ENCODE measurements at places on chromosomes 1 and 21.

GRCh38 chr1:32208891-32209328 is at the start of gene DCDC2B:
Gene DCDC2B (plus strand): TSS chr1:32209089. CDS start chr1:32209094, 5 bp downstream.
- no peak for DNase-seq

- peak; percentile 20 for DNase-seq
These were observed 64.8 kb downstream of the DNTTIP2 start for GRCh38 chr1:93814059-93814794.

GRCh38 chr1:46184920-46185658 is 8.8 kb upstream of the P3R3URF start:
- DNase-seq: no peak

DNA sequence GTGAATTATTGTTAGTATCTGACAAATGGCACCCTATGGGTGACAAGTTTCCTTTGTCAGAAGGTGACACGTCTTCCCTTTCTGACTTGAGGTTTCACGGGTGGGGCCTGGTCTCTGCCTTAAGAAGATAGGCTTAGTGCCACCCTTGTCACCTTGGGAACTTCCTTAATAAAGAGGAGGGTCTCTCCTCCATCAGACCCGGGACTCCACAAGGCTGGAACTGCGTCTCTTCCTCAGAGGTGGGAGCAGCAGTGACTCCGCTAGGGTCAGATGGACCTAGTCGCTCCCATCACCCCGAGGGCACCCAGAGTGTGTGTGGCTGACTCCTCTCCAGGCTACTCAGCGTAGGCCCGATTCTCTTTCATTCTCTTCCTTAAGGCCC is 774 bp upstream of the WDTC1 start:
- peak; percentile 1 for DNase-seq

DNA sequence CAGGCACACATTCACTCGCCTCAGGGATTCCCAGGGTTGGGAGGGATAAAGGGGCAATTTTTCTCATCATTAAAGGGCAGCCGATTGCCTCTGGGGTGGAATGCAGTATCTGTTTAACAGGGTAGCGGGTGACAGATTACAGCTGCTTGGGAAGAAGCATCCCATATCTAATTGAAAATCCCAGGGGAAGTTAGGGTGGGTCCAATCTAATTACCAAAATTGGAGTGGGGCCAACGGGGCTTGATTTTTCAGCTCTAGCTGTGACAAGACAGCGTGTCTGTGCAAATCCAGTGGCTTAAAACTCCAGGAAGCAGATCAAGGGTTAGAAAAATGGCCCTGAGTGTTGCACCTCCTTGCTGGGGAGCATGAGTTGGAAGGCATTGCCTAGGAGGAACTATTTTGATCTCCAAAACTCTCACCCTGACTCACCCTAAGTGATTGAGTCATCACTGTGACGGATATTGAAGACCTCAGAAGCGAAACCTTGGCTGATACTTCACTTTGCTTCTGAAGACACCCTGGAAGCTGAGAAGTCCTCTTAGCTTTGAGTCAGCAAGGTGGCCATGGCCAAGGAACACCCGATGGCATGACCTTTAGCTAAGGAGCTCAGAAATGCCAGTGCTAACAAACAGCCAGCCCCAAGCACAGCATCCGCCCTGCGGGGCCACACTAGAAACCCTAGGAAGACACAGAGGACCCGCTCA is 46.0 kb downstream of the GRHL3 start:
- DNase-seq: no peak

DNA sequence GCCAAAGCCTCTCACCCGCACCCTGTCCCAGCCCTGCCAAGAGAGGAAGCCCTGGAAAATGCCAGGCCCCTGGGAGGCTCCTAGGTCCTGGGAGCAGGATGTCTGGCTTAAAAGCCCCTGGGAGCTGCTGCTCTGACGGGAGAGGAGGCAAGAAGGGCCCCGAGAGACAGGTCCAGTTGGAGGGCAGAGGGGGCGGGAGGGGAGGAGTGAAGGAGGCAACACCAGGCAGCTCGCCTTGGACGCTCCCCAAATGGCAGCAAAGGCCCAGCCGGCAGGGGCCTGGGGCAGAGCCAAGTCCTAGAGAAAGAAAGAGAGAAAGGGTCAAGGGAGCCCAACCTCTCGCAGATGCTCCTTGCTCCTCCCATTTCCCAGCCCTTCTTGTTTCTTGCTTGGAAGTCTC is 6.8 kb downstream of the ETV3L start:
- no peak for DNase-seq

DNA sequence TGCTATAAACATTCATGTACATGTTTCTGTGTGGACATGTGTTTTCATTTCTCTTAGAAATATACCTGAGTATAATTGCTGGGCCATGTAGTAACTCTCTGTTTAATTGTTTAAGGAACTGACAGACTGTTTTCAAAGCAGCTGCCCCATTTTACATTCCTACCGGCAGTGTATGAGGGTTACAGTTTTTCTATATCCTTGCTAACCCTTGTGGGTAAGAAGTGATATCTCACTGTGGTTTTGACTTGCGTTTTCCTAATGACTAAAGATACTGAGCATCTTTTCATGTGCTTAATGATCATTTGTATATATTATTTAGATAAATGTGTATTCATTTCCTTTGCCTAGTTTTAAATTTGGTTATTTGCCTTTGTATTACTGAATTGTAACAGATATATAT is 81.7 kb downstream of the DNM3 start:
- DNase-seq: no peak

- no peak for DNase-seq
These were observed 71.7 kb downstream of the EDEM3 start for GRCh38 chr1:184682956-184683355.

DNA sequence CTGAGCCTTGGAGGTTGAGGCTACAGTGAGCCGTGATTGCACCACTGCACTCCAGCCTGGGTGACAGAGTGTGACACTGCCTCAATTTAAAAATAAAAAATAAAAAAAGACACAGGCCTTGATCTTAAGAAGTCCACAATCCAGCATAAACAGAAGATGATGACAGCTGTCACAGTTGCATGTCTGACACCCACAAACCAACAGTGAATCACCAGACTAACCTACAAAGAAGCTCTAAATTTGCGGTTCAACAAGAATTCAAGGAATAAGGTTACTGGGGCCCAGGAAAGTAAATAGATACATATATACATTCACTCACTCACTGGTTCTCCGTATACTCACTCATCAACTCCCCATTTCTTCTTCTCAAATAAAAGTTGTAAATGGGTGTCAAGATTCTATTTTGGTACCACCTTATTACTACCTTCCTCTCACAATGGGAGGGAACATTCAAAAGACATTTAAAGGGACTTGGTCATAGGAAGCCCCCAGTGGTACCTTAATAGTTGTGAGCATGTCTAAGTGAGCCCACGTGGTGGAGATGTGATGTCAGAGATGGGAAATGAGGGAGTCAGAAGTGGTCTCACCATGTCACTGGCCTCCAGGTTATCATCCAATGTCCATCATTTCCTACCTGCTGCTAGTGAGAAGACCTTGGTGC is 66.9 kb upstream of the PRDX6 start:
- DNase-seq: no peak

- no peak for DNase-seq
These were observed 16.6 kb downstream of the NPL start for GRCh38 chr1:182806015-182806678.

DNA sequence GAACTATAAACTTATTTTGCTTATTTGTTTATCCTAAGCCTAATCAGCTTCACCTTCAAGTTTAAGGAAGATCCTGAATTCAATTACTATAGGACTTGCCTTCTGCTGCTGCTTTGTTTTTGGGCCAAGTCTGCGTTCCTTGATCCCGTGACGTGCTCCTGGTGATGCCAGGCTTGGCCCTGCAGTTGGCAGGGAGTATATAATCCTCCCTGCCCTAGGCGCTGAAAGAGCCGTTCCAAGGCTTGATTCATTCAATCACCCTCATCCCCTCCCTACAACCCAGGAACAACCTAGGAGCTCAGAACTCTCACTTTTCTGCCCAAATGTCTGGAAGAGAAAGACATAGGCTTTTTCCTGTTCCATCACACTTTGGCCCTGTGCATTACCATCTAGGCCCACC is 12.4 kb upstream of the LRRN2 start:
- DNase-seq: no peak

DNA sequence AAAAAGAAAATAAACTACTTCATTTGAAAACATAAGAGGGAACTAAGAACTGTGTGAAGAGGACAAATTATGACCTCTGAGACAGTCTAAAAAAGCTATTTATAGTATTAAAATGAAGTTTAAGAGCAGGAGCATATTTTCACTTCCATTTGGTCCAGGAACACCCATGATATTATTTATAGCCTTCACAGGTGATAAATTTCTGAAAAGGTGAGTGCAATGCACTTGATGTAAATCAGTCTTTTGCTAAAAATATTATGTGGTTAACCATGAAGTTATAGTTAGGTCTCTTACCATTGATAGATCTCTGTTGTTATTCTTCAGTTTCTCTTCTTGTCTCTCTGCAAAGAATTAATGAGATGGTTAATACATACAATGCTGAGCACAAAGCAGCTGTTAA is 14.7 kb downstream of the TMCO1 start:
- DNase-seq: no peak

GRCh38 chr21:35063428-35064172 is 14.5 kb upstream of the RUNX1 start:
- DNase-seq: no peak

- DNase-seq: no peak
These were observed 149.8 kb upstream of the PALMD start for GRCh38 chr1:99496067-99496466.

- DNase-seq: no peak
These were observed 45.2 kb downstream of the RPS6KA1 start for GRCh38 chr1:26574719-26575251.

GRCh38 chr1:231161667-231162296 is at the start of gene TRIM67:
Gene TRIM67 (plus strand): TSS chr1:231162058. CDS start chr1:231162970, 912 bp downstream.
- DNase-seq: no peak

GRCh38 chr1:4126731-4127591 is 226.9 kb upstream of the C1orf174 start:
- DNase-seq: no peak

All from stimulated activated CD8-positive, alpha-beta memory T cell treated with anti-CD3 and anti-CD28 coated beads, Interleukin-7, amount 100 ng/mL, for 1 hour (primary cell).